ENCODE measurements at places on chromosomes 2 and 18.

- no peak for DNase-seq
Observed at GRCh38 chr18:35283923-35284794, 5.9 kb downstream of the ZSCAN30 start.

DNA sequence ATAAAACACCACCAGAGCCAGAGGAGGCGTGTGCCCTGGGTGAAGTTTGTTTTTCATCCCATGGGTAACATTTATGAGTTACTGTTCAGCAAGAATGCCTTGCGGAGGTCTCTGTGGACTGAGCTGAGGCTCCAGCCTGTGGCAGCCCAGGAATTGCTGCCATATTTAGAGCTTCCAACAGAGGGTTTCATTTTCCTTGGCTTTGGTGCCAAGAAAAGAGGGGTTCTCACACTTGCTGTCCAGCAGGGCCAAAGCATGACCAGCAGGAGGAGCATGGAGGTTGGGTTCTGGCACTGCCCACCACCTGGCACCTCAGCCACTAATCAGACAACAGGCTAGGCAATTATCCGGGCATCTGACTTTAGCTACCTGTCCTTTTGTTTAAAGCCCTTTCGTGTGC lies 36.7 kb downstream of the EPAS1 start:
- no peak for DNase-seq

DNA sequence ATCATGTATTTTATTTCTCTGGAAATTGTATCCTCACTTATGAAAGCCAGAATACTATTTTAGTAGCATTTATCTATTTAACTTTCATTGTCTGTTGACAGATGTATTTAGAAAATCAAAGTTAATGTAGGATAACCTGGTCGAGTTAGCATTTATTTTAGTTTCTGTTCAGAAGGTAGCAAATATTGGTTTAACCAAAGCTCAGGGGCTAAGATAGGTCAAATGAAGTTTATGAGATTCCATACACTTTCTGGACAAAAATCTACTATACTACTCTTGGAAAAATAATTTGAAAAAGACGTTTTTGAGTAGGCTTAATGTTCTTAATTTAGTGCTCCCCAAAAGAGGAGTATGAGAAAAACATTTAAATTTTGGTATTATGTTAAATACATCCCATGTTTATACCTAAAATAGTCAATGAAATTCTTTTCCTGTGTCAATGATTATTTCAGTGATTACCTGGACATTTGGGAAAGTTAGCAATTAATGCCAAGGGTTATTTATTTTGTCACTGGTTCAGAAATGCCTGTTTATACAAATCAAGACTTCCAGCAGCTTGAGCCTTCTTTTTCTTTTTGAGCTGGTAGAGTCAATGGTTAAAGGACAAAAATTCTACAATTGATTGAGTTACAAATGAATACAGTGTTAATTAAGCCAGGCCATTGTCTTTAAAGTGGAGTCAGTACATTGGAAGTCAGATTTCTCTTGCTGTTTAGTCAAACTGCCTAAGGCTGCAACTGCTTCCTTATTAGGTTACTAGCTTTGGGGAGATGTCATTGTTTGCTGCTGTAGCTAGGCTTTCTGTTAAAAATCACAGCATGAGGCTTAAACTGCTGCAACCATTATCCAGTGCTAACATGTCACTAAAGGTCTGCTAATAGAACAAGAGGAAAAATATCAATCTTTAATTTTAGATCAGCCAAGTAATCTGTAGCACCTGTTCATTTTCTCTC lies 182.3 kb downstream of the CAMKMT start:
- DNase-seq = no peak

- no peak for DNase-seq
Observed at GRCh38 chr18:61889541-61889940, 3.3 kb downstream of the RNF152 start.

DNA sequence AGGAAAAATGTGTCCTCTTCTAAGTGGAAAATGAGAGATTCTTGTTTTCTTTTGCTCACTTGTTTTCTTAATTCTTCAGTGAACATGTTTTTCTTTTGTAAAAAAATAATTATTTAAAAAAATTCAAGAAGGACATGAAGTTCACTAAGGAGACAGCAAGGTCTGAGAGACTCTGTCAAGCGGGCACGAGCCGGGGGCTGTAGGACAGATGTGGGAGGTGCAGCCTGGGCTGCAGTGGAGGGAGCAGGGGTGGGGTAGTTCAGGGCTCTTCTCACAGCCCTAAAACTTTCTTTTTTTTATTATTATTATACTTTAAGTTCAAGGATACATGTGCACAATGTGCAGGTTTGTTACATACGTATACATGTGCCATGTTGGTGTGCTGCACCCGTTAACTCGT lies 4.3 kb upstream of the HDAC4 start:
- DNase-seq = no peak

DNA sequence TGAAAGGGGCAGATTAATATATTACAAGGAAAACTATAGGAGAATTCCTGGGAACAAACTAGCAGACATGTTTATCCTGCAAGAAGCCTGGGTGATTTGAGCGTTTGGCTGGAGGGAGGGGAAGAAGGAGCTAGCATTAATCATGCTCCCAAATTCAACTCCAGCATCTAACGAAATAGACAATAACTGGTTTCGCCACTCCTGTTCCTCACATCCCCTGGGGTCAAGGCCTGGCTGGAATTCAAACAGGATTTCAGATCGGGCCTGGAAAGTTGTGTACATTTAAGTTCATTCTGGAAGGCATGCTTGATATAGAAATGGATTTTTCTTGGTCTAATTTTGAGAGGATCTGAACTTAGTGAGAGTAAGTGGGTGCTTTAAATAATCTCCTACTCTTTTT lies 126.1 kb upstream of the CTAGE1 start:
- no peak for DNase-seq

DNA sequence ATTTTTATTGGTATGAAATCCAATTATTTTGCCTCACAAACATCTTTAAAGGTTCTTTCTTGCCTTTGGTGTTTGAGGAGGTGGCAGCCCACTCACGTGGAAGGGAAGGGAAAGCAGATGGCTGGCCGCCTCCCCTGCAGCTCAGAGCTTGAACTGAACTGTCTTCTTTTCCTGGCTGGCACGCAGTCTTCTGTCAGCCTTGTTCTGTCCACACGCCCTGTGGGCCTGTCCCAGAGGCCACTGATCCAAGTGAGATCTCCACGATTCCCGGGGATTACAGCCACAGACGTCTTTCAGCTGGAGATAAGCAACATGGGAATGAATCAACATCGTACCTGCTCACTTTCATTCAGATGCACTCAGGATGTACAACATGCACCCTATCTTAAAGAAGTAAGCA lies 73.3 kb downstream of the TMEM18 start:
- no peak for DNase-seq

DNA sequence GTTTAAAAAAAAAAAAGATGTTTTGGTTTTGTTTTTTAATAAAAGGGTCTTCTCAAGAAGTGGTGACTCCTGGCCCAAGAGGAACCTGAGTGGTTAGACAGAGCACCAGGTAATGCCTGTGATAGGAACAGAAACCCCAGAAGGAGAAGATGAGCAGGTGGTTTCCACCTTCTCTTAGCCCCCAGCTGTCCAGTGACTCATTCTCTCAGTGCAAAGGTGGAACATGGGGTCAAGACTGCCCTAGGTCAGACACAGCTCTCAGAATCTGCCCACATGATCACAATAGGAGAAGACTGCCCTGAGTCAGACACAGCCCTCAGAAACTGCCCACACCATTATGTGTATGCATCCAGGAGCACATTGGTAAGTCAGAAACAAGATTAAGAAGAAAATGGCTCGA lies 61.8 kb downstream of the TBC1D8 start:
- no peak for DNase-seq

GRCh38 chr18:25112821-25113434 lies 239.0 kb downstream of the ZNF521 start:
- no peak for DNase-seq

DNA sequence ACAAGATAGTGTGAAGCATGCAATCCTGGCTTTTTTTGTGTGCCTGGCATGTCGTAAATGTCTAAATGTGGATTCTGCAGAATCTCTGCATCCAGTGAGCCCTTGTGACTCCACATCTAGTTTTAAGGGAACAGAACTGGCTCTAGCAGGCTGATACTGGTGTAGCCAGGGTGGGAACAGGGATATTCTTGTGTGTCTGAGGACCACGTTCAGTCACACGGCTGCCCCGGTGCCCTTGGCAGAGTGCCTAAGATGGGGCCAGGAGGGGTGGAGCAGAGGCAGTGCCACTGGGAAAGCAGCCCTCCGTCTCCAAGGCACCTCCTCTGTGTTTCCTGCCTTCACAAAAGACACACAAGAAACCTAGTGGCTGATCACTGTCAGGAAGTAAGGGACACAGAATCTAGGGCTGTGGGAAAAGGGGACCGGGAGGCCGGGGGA lies 91.5 kb upstream of the PARD3B start:
- no peak for DNase-seq

Data from cortex of kidney (tissue), 1 donor.